ENCODE measurements at places on chromosomes 12 and 14. TPM values are rescaled to one million over a fixed set of nuclear protein-coding genes. Genes with fewer than 3 reads are reported as not detected.

The TAS2R30 gene
- total RNA-seq, result 2.9 TPM

The ATF1 gene
- 30.1 TPM for total RNA-seq

The TTC9 gene
- under 0.01 TPM for total RNA-seq

The NANOG gene
- not detected for total RNA-seq

The OTOGL gene
- 0.14 TPM for total RNA-seq

The C12orf60 gene
- 0.74 TPM for total RNA-seq

The NFE2 gene
- 0.28 TPM for total RNA-seq

The MAP3K12 gene
- 40.3 TPM for total RNA-seq

The NKX2-1 gene
- total RNA-seq, result not detected

The PAH gene
- not detected for total RNA-seq

The SLC25A47 gene
- total RNA-seq, result not detected

The KRT73 gene
- total RNA-seq, result not detected

The OTX2 gene
- not detected for total RNA-seq

The SLCO1A2 gene
- not detected for total RNA-seq

The NAV3 gene
- 42.1 TPM for total RNA-seq

The VPS37B gene
- total RNA-seq, result 5.1 TPM

The VRTN gene
- not detected for total RNA-seq

The MCRS1 gene
- total RNA-seq, result 47.2 TPM

The RAD9B gene
- total RNA-seq, result 0.46 TPM

The IL31 gene
- total RNA-seq, result not detected

The NR1H4 gene
- total RNA-seq, result 0.37 TPM

The ANKS1B gene
- total RNA-seq, result 0.43 TPM

The CABP1 gene
- 2.1 TPM for total RNA-seq

The LGR5 gene
- total RNA-seq, result not detected

Measured in smooth muscle cell of bladder (primary cell).